Muscle of arm (tissue), 14 donors: ENCODE measurements at places on chromosomes 6 and 20. TPM values are rescaled to one million over a fixed set of nuclear protein-coding genes. Genes with fewer than 3 reads are reported as not detected.

- DNase-seq, result no peak
Observed at GRCh38 chr6:31697555-31697954, 5.6 kb downstream of the ABHD16A start.

DNA sequence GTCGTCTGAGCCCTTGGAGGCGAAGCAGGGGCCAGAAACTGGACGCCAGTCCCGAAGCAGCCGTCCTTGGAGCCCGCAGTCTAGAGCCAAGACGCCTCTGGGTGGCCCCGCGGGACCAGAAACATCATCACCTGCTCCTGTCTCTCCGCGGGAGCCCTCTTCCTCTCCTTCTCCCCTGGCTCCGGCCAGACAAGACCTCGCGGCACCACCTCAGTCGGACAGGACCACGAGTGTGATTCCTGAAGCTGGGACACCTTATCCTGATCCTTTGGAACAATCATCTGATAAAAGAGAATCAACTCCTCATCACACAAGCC lies 416 bp downstream of the RSPH4A start:
- DNase-seq, result no peak

- peak; percentile 32 for DNase-seq
Observed at GRCh38 chr20:45970646-45971424, 1.2 kb downstream of the ZNF335 start.

PTGIS gene
- 27.6 TPM for polyA plus RNA-seq

DNA sequence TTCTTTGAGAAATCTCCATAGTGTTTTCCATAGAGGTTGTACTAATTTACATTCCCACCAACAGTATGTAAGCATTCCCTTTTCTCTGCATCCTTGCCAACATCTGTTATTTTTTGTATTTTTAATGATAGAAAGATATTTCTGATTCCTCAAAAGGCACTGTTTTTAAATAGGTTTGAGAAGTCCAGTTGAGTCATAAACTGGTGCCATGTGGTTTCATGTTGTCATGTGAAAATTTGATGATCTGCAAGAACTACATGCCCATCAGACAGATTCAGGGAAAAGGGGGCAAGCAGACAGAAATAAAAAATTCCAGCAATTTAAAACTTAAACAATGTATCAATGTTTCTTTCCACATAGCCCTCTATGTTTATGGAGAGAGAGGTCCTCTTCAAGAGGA lies 227.5 kb downstream of the KCNQ5 start:
- no peak for DNase-seq

- DNase-seq, result no peak
Observed at GRCh38 chr6:72740135-72740534, 118.3 kb downstream of the KCNQ5 start.

GRCh38 chr20:35625584-35626385 lies 10.2 kb downstream of the SPAG4 start:
- DNase-seq, result no peak

GRCh38 chr6:37168811-37169495 lies 999 bp upstream of the PIM1 start:
- DNase-seq, result no peak

ARMH2 gene
- polyA plus RNA-seq, result not detected

WFDC12 gene
- polyA plus RNA-seq, result not detected

CST3 gene
- 280 TPM for polyA plus RNA-seq

NPEPL1 gene
- polyA plus RNA-seq, result 30.8 TPM

FOXA2 gene
- not detected for polyA plus RNA-seq

CDSN gene
- polyA plus RNA-seq, result not detected

DNA sequence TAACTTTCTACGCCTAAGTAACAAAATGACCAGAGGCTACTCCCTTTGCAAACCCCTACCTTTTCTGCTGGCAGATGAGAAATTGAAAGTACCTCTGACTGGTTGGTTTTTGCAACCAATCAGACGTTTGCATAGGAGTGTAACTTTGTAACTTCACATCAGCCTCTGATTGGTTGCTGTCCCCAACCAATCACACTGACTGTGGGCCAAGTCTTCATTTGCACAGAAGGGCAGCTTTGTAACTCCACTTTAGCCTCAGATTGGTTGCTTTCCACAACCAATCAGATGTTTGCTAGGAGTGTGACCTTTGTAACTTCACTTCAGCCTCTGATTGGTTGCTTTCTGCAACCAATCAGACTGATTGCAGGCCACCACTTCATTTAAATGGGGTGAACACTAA lies 89.1 kb downstream of the ME1 start:
- DNase-seq, result no peak

GRCh38 chr6:35501784-35502183 lies 4.9 kb upstream of the TEAD3 start:
- DNase-seq, result no peak
